ENCODE measurements at places on chromosomes 2 and 18.

- no peak for DNase-seq
Measured at GRCh38 chr2:21052044-21052443, 8.2 kb upstream of the APOB start.

DNA sequence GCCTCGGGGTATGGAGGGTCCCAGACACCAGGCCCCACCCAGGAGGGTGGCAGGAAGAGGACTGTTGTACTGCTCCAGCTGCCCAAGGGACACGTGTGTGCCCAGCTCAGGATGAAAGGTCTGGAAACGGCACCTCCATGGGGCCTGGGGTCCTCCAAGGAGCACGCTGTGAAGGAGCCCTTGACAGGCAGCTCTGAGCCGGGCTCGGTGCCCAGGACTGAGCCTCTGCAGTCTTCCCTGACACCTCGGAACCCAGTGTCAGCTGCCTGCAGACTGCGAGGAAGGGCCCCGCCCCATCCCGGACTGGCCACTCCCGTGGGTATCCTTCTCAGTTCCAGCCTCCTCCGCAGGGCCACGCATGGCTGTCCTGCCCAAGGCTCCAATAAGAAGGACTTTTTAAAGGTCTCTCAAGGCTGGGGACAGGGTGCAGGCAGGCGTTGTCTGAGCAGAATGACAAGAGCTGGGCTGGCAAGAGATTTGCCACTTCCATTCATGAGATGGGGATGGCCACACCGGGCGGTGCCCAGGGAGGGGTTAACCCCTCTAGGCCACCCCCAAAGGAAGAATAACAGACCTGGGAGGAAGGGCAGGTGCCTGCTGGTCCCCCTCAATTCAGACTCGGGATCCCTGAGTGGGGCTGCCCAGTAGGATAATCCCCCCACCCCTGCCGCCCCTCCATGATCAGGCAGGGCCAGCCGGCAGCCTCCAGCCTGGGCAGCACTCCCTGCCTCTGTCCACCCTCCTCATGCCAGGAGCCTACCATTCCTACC is 8.9 kb downstream of the ECEL1 start:
- no peak for DNase-seq

DNA sequence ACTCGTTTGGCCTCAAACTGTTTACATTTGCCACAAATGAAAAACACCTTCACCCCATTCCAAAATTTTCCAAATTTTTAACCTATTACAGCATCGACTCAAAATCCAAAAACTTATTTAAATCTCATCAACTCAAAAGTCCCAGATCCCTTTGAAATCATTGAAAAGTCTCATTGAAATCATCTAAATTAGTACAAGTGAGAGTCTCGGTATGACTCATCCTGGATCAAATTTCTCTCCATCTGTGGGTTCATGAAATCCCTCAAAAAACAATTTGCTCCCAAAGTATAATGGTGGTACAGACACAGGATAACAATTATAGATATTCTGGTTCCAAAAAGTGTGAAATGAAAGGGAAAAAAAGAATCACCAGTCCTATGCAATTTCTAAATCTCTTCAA is 65.1 kb downstream of the LRP1B start:
- DNase-seq: no peak

DNA sequence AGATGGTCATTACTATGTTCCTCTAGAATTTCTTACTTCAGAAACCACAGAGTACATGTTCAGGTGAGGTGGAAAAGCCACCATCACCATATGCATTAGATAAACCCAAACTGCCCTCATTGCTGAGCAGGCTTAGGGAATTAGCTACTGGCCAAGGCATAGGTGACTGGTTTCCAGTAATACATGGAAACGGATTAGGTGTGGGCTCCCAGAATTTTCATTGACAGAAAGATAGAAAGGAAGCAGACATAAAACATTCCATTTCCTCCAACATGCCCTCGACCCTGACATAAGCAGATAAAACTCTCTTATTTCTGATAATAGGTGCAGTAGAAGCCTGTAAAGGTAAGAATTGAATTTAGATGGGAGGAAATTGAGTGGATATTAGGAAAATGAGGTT is 1466.1 kb downstream of the SUCLG1 start:
- no peak for DNase-seq

DNA sequence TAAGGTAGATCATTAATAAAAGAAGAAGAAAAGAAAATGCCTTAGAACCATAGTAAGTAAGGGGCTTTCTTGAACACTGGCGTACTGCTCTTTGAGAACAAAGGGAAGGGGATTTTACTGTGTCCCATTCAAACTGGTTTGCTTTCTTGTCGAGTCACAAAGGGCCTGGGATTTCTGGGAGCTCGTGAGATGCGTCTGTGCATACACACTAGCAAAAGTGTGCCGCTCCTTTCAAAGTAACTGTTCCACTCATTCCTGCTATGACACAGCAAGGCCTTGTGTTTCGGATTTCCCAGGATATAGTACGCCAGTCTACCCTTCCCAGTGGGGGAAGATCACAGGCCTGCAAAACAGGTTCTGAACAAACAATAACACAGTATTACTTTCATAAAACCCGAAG is 93.0 kb downstream of the KCTD18 start:
- DNase-seq: no peak

DNA sequence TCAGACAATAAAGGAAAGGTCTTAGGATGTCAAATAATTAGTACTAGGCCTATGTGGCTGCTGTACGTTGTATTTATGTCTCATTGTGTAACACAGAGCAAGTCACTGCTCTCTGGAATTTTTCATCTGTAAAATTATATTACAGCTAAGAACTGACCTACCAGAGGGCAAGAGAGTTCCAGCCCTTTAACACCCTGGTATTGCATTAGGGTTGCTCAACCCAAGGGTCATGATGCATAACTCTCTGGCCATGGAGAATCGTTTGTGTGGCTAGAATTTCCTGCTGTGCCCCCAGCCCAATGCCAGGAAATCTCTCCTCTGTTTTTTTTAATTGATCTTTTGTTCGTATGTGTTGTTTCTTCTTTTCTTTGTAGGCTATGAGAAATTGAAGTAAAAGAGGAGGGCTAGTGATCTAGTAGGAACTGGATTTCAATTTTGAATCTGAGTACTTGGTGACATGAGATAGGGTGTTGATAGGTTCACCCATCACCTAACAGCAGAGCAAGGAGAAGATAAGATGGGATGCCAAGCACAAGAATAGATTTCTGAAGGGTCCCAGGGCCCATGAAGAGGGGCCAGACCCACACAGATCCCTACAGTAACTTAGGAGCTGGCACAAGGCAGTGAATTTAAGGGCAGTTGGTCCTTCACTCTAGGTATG is 571.2 kb upstream of the TNP1 start:
- no peak for DNase-seq

GRCh38 chr18:42882122-42882521 is 233.4 kb downstream of the RIT2 start:
- DNase-seq: no peak

DNA sequence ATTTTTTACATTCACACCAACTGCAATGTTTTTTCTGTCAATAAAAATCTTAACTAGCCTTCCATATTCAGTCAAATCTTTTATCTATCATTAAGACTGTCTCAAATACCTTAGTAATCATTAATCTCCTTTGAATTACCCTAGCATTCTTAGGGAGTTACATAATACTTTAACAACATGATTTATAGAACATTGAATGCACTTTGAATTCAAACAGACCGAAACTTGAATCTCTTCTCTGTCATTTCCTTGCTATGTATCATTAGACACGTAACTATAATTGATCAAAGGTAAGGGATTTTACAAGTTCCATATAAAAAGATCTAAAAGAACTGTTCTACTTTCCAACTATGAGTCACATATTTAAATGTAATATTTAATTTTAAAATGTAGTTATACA is 330.9 kb downstream of the RIT2 start:
- DNase-seq: no peak

GRCh38 chr2:182610231-182610630 is 105.8 kb upstream of the DNAJC10 start:
- DNase-seq: no peak

- no peak for DNase-seq
Measured at GRCh38 chr2:120338015-120338414, 7.9 kb upstream of the INHBB start.

- peak; percentile 52 for DNase-seq
Measured at GRCh38 chr2:10493634-10494281, 45.6 kb upstream of the ODC1 start.

- DNase-seq: no peak
Measured at GRCh38 chr2:86645752-86646151, 22.1 kb upstream of the RNF103 start.

DNA sequence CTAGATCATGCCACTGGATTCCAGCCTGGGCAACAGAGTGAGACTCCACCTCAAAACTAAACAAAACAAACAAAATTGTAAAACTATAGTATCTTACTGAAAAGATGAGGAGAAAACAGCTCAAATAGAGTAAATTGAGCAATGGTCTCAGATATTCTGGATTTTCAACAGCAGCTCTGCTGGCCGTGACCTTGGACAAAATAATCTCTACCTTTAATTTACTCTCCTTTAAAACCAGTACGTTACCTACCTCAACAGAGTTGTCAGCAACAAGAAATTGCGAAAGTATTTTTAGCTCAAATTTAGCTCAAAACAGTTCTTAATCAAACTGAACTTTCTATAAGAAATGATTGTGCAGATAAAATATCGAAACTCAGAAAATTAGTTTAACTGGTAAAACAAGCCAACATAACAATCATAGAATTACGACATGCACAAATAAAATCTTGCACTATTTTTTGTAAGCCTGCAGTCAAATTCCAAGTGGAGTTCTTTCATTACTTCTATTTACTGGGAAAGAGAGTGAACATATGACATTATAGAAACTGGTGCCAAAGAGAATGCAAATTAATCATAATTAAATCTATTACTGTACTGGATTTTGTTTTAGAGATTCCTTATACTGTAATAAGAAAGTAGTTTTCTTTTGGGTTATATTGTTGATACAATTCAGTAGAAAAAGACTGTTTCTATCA is 40.8 kb downstream of the TRIP12 start:
- DNase-seq: no peak

DNA sequence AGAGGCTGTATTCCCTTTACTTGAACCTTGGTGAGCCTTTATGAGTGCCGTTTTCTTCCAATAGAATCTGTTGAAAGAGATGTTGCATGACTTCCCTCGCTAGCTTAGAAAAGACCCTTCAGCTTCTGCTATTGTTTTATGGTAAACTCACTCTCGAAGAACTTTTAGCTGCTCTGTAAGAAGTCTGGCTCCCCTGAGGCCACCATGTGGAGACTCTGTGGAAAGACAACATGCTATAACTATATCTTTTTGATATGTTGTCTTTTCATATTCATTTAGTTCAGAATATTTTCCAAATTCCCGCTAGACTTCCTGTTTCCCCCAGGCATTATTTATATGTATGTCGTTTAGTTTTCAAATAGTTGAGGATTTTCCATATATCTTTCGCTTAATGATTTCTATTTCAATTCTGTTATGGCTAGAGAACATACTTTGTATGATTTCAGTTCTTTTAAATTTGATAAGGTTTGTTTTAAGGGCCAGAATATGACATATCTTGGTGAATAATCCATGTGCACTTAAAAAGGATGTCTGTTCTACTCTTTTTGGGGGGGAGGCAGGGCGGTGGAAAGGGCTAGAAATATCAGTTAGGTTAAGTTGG is 64.1 kb downstream of the PTPN4 start:
- DNase-seq: no peak

DNA sequence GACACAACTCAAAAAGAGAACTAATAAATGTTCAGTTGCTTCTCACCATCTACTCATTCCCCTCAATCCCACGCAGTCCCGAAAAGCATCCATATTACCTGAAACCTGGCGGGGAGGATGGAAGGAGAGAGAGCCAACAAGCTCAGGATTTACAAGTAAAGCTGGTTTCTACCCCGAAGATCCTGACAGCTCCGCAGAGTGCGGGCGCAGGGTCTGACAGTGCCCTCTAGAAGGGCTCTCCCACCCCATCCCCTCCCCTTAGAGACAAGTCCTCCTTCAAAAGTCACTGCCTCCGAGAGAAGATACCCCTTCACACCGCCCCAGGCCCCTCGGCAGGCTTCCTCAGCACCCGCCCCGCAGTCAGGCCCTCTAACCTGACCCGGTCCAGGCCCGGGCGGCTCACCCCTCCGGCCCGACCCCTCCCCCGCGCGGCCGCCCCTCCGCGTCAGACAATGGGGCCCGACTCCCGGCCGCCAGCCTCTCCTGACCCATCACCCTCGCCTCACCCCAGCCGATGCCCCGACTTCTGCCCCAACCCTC is 550 bp downstream of the RAB1A start:
- peak; percentile 21 for DNase-seq

DNA sequence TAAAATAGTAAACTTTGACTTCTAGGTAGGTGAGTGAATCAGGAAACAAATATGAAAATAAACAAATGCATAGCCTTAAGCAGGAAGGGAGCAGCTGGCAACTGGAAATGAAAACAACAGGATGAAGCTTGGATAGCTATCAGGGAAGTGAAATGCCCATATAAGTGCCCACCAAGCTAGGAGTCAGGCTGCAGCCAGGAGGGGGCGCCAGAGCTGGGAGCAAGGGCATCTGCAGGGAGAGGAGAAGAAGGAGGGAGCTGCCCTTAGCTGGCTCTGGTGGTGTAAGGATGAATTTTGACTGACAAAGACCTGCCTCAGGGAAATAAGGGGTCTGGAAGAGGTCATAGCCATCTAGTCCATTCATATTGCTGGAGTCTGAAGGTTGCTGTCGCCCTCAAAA is 298.3 kb downstream of the TDRD15 start:
- DNase-seq: no peak
